ENCODE measurements at places on chromosomes 5 and 9.
A peak's percentile ranks its signal among the peaks of the same experiment; 100 is the strongest.

GRCh38 chr5:95448789-95449188 lies 57.6 kb downstream of the FAM81B start:
- no peak for DNase-seq

- DNase-seq, result peak; percentile 77
Measured at GRCh38 chr9:33852216-33852826, 35.4 kb downstream of the UBE2R2 start.

DNA sequence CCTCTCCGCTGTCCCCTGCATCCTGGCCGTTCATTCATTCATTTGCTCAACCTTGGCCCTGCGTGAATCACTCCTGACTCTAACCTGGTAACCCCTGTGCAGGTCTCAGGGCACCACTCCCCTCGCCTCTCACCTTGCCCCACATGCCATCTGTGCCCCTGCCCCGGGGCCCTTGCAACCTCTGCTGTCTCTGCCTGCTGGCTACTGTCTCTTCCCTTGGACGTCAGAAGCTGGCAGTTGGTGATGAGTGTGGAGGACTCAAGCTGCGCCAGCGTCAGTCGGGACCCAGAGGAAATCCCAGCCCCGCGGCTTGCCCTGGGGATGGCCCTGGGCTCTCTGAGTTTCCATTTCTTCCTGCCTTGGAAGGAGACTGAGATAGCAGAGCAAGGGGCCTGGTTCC lies 154.9 kb downstream of the OLFM1 start:
- DNase-seq, result no peak

DNA sequence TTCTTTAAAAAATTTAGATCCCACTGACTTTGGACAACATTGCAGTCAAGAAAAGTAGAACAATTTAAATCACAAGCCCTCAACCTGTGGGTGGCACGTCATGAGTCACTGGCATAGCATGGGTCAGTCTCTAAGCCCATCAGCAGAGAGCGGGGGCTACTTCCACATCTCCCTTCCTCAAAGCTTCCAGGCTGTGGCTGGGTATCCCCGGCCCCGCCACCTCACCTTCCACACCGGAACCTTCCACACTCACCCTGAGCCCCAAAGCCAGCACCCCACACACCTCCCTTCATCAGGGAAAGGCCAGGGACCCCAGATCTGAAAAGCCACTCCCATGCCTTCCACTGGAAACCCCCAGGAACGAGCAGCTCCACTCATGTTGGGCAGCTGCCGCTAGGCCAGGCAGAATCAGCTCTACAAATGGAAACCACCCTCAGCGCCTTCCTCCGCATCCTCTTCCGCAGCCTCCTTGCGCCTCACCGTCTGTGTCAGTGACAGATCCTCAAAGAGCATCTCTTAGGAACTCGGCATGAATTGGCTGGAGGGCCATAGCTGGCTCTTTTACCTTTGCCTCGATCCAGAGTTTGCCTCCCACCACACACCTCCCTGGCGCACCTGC lies 156.5 kb downstream of the ERCC6L2 start:
- no peak for DNase-seq

- no peak for DNase-seq
Measured at GRCh38 chr5:107254214-107254901, 416.4 kb downstream of the EFNA5 start.

GRCh38 chr5:15550502-15551112 lies 50.6 kb downstream of the FBXL7 start:
- no peak for DNase-seq

DNA sequence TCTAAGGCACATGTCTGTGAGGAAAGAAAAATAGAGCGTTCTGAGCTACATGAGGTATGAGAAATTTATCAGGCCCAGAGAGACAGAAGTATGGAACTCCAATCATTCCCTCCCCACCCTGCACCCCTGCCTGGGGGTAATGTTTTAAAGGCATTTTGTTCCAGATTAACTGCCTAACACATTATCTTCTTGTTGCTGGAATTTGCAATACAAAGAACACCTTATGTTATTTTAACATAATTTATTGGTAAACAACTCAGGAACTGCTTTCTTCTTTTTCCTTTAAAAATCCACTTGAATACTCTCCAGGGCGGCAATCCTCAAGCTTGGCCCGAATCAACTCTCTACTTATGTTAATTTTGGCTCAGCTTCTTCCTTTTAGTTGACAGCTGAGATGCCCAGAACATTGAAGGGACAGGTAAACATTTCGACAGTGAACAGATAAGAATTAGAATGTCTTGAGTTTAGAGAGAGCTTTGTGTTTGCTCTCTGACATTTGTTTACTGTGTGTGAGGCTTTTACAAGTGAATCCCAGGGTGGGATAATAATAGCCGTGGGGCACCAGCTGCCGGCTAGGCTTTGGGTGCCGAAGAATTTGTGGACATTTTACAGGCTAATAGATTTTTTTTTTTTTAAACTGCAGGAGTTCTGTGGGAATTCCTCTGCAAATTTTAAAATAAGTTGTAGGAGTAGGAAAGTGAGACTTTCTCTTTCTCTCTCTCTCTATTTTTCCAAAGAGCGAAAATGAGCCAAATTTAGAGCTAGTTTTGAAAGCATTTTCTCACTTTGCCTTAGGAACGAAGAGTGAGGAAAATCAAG lies 96.4 kb upstream of the TAF11L2 start:
- DNase-seq, result no peak

- no peak for DNase-seq
Measured at GRCh38 chr5:54548565-54548964, 31.0 kb downstream of the SNX18 start.

DNA sequence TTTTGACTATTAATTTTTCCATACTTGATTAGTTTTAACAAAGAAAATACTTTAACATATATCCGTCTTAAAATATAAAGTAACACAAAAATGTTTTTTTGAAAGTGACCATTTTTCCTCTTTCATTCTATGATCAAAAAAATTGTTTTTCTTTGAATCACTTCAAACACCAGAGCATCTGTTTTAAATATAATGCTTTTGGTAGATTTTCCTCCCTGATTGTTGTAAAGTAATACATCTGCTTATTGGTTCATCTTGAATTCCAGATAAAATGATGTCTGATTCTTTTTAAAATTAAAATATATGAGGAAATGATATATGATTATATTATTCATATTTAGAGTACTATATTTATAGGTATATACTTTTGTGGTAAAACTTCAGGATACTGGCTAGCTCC lies 76.2 kb upstream of the LPAR1 start:
- no peak for DNase-seq

DNA sequence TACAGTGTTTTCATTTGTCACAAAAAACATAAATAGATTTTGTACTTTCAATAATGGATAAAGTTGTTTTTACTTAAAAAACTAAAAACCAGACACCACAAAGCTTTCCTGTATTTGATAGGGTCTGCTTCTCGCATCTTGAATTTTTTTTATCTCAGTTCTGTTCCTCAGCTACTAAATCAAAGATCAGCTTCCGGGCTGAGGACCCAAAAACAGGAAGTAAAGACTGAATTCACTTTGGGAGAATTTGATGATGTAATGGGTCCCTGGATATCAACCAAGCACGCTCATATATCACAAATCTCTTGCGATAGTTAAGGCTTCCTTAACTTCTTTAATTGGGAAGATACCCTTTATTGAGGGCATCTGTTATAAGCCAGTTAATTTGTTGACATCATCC lies 24.1 kb downstream of the ITK start:
- DNase-seq, result no peak

GRCh38 chr9:134971696-134972095 lies 54.0 kb upstream of the FCN1 start:
- DNase-seq, result no peak

- DNase-seq, result no peak
Measured at GRCh38 chr5:2735996-2736395, 15.5 kb downstream of the IRX2 start.

DNA sequence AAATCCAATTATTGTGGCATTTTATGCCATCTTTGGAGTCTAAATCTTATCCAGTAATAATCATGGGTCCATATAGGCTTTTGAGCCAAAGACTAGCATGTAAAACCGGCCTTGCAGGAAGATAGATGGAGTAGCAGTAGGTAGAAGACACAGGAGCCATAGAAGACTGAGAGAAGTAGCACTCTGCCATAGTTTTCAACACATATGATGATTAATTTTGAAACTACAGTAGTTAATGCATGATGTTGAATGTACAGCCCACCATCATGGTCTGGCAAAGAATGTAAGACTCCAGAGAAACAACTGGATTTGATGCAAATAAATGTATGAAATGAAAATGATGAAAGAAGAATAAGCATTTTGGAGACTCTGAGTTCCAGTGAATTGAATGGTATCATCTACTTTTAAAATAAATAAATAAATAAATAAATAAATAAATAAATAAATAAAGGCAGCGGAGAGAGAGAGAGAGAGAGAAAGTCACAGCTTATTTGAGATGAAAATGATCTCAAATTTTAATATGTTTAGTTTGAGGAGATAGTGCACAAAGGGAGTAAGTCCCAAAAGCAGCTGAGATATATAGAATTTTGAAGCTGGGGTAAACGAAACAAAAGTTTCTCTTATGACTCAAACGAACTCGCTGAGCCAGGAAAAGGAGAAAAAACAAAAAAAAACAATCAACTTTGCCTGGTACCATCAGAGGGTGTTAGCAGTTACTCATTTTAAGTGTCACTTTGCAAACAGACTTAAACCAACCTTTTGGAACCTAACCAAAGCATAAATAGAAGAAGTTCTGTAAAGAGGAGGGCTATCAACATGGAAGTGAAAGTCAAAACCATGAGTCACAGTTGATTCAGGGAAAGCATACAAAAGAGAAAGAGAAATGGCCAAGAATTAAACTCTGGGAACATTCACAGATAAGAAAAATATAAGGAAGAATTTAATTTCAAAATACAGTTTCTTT lies 388.7 kb downstream of the CETN3 start:
- DNase-seq, result no peak

GRCh38 chr5:133701871-133702270 lies 89.5 kb upstream of the FSTL4 start:
- DNase-seq, result no peak

- DNase-seq, result no peak
Measured at GRCh38 chr5:53996008-53996407, 314.4 kb downstream of the ARL15 start.

DNA sequence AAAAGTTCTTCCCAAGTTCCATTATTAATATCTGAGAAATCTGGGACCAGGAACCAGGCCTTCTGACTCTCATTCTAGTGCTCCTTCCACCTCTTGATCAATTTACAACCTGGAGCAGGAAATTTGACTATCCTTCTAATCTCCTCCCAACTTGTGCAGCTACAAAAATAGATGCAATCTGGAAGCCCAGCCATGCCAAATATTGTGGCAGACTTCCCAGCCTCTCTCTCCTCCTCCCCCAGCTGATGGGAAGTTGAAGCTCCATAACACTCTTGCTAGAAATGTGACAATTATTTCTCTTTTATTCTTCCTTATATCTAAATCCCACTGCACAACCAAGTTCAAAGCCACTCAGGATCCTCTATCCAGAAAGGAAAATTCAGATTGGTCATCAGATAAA lies 252.1 kb downstream of the SEC61B start:
- no peak for DNase-seq

DNA sequence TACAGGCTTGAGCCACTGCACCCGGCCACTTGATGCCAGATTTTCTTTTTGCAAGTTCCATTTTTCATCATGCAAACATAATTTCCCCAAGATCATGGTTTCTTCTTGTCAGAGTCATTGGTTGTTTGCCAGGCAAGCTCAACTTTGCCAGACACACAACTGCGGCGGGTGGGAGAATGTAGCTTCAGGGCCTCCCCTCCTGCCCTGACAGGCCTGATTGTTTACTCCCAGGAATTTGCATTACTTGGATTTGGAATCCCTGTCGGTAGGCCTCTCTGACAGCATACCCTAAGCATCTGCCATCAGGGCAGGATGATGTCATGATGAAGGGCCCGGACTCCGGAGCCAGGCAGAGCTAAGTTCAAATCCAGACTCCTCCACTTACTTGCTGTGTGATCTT lies 15.1 kb downstream of the RPS14 start:
- DNase-seq, result peak; percentile 17

GRCh38 chr5:35483780-35484179 lies 133.9 kb upstream of the SPEF2 start:
- DNase-seq, result no peak

- no peak for DNase-seq
Measured at GRCh38 chr9:113471566-113471965, 8.0 kb downstream of the RGS3 start.

GRCh38 chr9:107138261-107138992 lies 144.7 kb upstream of the RAD23B start:
- DNase-seq, result peak; percentile 51

DNA sequence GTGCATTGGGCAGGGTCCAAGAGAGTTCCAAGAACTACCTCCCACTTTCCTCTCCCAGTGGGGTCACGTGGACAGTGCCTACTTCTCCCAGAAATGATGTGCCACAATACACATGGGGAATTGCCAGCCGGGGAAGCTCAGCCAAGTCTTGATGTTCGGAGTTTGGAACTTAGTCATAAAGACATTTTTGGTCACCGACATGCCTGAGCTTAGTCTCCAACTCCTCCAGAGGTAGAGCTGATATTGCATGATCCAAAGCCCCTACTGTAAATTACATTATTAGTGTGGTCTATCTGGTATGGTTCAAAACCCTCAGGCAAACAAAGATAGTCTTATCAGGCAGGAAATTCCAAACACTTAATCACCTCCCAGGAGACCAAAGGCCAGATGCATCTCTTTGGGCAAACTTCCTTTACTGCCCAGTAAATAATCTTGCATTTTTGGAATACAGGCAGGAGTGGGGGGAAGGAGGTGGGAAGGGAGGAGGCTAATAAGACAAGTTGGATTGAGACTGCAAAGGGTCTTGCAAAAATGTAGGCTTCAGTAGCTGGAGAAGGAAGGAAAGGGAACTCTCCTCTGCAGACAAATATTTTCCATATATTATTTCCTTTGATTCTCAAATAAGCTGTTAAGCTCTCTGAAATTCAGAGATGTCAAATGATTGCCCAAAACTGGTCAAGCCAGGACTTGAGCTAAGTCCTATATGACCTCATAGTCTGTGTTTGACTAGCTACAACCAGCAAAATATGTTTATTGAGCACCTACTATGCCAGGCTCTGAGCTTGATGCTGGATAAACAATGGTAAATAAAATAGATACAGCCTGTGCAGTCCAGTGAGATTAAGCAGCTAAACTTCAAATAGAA lies 99.4 kb downstream of the DRD1 start:
- no peak for DNase-seq

- DNase-seq, result no peak
Measured at GRCh38 chr9:120726484-120726883, 12.2 kb upstream of the MEGF9 start.

DNA sequence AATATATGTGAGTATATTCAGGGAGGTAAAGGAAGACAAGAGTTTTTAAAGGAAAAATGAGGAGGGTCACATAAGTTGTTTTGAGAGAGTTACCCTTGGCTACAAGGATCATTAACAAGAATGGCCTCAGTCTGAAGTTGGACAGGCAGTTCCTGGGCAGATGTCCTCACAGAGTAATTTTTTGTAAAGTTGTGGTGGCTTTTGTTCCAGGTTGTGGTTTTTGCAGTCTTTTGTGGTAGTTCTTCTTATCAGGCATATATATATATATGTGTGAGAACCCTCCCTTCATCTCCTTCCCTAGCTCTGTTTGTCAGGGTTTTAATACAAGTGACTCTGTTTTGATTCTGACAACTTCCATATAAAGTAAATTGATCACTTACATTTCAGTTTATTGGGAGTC lies 60.0 kb downstream of the CSNK1G3 start:
- no peak for DNase-seq

GRCh38 chr5:38853753-38854470 lies 8.1 kb downstream of the OSMR start:
- no peak for DNase-seq

GRCh38 chr5:138660051-138660572 lies 84.9 kb upstream of the HSPA9 start:
- no peak for DNase-seq

GRCh38 chr9:109708451-109708945 lies 71.5 kb upstream of the PALM2AKAP2 start:
- no peak for DNase-seq

All from right lobe of liver (tissue), 6 donors.